ENCODE measurements at places on chromosomes 16 and 17. TPM values are rescaled to one million over a fixed set of nuclear protein-coding genes. Genes with fewer than 3 reads are reported as not detected.

DNA sequence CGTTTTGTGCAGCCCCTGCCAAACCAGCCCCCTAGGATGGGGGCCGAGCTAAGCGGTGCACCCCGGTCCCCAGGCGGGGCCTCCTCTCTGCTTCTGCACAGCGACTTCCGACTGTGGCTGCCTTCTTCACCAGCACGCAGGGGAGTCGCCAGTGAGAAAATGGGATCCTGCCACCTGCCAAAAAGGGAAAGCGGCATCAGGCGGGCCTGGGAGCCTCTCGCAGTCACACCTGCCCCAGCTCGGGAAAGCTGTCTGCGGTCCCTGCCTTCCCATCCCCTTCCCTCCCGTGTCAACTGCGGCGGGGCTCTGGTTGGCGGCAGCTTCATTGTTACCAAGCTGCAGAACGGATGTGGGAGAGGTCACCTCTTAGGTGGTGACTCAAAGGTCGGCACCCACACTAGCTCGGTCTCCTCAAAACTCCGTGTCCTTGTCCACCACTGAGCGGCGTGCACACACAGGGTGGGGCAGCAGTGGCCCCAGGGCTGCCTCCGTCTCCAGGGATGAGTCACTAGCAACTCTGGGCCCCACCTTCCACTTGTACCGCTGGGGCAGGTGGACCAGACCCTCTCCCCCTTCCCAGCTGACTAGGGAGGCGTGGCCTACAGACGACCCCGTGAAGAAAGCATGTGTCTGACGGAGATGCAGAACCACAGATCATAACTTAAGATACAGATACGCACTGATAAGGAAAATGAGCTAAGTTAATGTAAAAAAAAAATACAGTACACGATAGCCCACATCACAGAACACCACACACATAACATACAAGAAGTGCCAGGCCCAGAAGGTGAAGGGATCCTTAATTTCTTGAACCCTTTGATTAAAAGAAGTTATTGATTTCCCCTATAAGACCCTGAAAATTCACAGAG, 1.5 kb upstream of the PCYT2 start:
- H3K4me3 ChIP-seq: no peak overlapping the region
- H3K4me1 ChIP-seq: peaks cover 11% of the 10 kb centered on the region
- no peaks in the 10 kb centered on the region for H3K27me3 ChIP-seq
- H3K36me3 ChIP-seq: peaks cover 10% of the 10 kb centered on the region
- H3K27ac ChIP-seq: no peak overlapping the region
- no peak for DNase-seq

GRCh38 chr17:43021741-43022512, at the start of gene VAT1:
TSS of gene VAT1 (minus strand) at chr17:43022385. CDS start at chr17:43022322, 63 bp downstream.
- peaks cover 17% of the 10 kb centered on the region for H3K4me1 ChIP-seq
- no peaks in the 10 kb centered on the region for H3K27me3 ChIP-seq
- H3K4me3 ChIP-seq: peak within 1 kb of the TSS; percentile 90
- DNase-seq: peak; percentile 85

GRCh38 chr17:83121921-83122820, 42.8 kb downstream of the METRNL start:
- H3K4me3 ChIP-seq: no peak overlapping the region
- H3K27me3 ChIP-seq: no peaks in the 10 kb centered on the region
- no peak overlapping the region for H3K27ac ChIP-seq
- H3K36me3 ChIP-seq: no peaks in the 10 kb centered on the region
- no peak for DNase-seq
- H3K4me1 ChIP-seq: no peaks in the 10 kb centered on the region

- no peaks in the 10 kb centered on the region for H3K27me3 ChIP-seq
- H3K27ac ChIP-seq: no peak overlapping the region
- H3K4me3 ChIP-seq: no peak overlapping the region
- DNase-seq: peak; percentile 48
These were observed 35.9 kb upstream of the ACSM2B start for GRCh38 chr16:20611975-20612481.

GRCh38 chr16:84117494-84117843, 727 bp upstream of the MBTPS1 start:
- H3K27ac ChIP-seq: peak overlapping the region; percentile 94
- H3K4me1 ChIP-seq: peaks cover 13% of the 10 kb centered on the region
- peak overlapping the region; percentile 86 for H3K4me3 ChIP-seq
- H3K36me3 ChIP-seq: peaks cover 1% of the 10 kb centered on the region
- no peaks in the 10 kb centered on the region for H3K27me3 ChIP-seq

GRCh38 chr17:80798595-80799537, 192.8 kb upstream of the CHMP6 start:
- peaks cover 2% of the 10 kb centered on the region for H3K36me3 ChIP-seq
- H3K27ac ChIP-seq: no peak overlapping the region
- no peaks in the 10 kb centered on the region for H3K4me1 ChIP-seq
- no peaks in the 10 kb centered on the region for H3K27me3 ChIP-seq
- no peak for DNase-seq

DNA sequence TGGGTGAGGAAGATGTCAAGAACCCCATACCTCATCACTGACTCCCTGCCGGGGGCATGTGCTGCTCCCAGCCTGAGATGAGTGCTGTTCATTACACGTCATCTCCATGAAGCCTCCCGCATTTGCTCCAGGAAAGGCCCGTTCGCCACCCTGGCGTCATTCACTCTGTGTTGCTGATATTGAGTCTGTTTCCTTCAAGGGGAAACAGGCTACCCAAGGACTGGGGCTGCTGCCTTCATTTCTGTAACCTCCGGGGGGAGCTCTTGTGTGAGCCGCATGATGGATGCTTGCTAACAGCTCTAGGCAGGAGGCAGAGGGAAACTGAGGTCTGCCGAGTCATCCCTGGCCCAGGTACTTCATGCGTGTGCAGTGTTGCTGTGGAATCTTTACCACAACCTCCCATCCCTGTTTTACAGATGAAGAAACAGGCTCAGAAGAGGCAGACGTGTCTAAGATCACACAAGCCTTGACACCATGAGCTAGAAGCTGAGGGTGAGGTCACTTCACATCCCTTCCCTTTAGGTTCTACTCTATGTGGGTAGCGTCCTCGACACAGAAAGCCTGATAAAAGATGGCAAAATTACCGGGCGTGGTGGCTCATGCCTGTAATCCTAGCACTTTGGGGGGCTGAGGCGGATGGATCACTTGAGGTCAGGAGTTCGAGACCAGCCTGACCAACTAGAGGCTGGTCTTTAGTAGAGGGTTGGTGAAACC, 3.5 kb upstream of the ARMC5 start:
- H3K36me3 ChIP-seq: peaks cover 3% of the 10 kb centered on the region
- H3K4me3 ChIP-seq: no peak overlapping the region
- DNase-seq: no peak
- H3K27ac ChIP-seq: no peak overlapping the region
- no peaks in the 10 kb centered on the region for H3K27me3 ChIP-seq
- peaks cover 21% of the 10 kb centered on the region for H3K4me1 ChIP-seq

GRCh38 chr17:78935419-78936323, 10.5 kb upstream of the TIMP2 start:
- H3K27me3 ChIP-seq: no peaks in the 10 kb centered on the region
- peak overlapping the region; percentile 78 for H3K27ac ChIP-seq
- peak; percentile 84 for DNase-seq
- H3K36me3 ChIP-seq: no peaks in the 10 kb centered on the region
- H3K4me3 ChIP-seq: no peak overlapping the region

DNA sequence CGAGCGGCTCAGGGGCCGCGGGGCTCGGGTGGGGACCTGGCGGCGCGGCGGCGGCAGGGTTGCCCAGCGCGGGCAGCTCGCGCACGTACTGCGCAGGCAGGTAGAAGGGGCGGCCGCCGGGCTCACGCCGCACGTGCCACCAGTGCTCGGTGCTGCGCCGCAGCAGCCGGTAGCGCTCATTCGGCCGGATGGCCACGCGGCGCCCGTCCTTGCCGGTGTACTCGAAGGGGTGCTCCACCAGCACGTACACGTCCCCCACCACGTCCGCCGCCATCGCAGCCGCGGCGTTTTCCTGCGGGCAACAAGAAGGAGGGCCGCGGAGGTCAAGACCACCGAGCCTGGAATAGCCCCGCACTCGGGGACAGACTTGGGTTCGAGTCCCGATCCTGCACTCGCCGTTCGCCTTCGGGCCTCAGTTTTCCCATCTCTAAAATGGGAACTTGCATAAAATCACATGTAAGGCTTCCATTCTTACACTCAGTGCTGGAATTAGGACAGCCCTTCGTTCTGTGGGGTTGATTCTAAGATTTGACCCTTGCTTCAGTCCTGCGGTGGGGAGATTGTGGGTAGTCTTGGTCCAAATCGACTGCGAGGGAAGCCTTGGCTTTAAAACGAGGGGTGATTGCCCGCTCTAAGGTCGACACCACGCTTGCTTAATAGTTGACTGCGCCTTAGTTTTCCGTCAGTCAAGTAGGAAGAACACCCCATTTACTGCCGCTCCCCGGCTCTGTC, 2.5 kb downstream of the ARHGAP27 start:
- H3K4me1 ChIP-seq: no peaks in the 10 kb centered on the region
- no peaks in the 10 kb centered on the region for H3K36me3 ChIP-seq
- H3K27me3 ChIP-seq: peaks cover 38% of the 10 kb centered on the region
- DNase-seq: no peak

DNA sequence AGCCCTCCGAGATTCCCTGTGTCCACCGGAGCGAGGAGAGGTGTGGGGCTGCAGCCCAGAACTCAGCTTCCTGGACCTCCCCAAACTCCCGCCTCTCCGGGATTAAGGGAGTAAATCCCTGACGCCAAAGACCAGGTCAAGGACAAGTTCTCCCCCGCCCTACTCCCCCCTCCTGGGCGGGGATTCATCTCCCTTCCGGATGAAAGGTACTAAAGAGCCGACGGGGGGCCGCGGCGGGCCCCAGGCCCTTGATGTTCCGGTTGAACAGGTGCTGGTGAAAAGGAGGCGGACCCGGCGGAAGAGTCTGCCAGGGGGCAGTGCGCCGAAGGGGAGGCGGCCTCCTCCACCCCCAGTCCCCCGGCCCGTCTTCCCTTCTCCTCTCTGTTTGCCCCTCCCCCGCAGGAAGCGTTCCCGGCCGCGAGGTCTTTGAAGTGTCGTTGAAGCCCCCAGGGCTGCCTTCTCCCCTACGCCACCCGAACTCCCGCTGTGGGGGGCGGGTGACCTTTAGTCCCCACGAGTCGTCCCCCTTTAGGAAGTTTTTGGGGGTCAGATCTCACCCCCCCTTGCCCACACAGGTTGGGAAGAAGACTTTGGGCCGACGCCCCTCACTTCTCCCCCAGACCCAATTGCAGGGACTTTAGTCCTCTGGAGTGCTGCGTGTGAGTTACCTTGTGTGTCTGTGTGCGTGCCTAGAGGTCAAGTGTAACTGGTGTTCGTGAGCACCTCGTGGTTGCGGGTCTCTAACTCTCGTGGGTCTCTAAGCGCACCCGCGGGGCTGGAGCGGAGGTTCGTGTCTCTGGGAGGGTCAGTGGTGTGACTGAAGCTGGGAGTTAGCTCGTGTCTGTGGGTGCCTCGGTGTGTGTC, 1.1 kb upstream of the MLLT6 start:
- peak; percentile 89 for DNase-seq
- H3K27ac ChIP-seq: peak overlapping the region; percentile 95
- no peaks in the 10 kb centered on the region for H3K36me3 ChIP-seq
- H3K4me1 ChIP-seq: peaks cover 15% of the 10 kb centered on the region
- peak overlapping the region; percentile 70 for H3K4me3 ChIP-seq

DNA sequence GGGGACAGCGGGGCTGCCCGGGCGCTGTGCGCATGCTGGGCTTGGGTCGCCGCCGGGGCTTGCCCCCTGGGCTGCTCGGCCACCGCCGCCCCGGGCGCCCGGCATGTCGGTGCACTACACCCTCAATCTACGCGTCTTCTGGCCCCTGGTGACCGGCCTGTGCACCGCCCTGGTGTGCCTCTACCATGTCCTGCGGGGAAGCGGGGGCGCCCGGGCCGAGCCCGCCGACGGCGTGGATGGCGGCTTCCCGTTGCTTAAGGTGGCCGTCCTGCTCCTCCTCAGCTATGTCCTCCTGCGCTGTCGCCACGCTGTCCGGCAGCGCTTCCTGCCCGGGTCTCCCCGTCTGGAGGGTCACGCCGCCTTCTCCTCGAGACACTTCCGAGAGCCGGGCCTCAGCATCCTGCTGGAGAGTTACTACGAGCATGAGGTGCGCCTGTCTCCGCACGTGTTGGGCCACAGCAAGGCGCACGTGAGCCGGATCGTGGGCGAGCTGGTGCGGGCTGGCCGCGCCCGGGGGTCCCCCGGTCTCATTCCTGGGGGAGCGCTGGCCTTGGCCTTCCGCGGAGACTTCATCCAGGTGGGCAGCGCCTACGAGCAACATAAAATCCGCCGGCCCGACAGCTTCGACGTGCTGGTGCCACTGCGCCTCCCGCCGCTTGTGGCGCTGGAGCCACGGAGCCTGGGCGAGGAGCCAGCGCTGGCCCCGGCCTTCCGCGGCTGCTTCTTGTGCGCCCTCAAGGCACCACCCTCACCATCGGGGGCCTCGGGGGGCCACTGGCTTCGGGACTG, 789 bp downstream of the ITPRIPL2 start:
- H3K27me3 ChIP-seq: no peaks in the 10 kb centered on the region
- peak overlapping the region; percentile 85 for H3K27ac ChIP-seq
- H3K36me3 ChIP-seq: no peaks in the 10 kb centered on the region

- DNase-seq: no peak
- no peak overlapping the region for H3K4me3 ChIP-seq
- H3K27ac ChIP-seq: no peak overlapping the region
- peaks cover 7% of the 10 kb centered on the region for H3K4me1 ChIP-seq
- no peaks in the 10 kb centered on the region for H3K27me3 ChIP-seq
- peaks cover 10% of the 10 kb centered on the region for H3K36me3 ChIP-seq
These were observed 31.4 kb upstream of the ZNF750 start for GRCh38 chr17:82871056-82871775.

GRCh38 chr16:57810197-57811031, 8.1 kb upstream of the KIFC3 start:
- H3K27ac ChIP-seq: no peak overlapping the region
- H3K4me3 ChIP-seq: no peak overlapping the region
- no peak for DNase-seq
- H3K36me3 ChIP-seq: no peaks in the 10 kb centered on the region
- H3K27me3 ChIP-seq: no peaks in the 10 kb centered on the region

DNA sequence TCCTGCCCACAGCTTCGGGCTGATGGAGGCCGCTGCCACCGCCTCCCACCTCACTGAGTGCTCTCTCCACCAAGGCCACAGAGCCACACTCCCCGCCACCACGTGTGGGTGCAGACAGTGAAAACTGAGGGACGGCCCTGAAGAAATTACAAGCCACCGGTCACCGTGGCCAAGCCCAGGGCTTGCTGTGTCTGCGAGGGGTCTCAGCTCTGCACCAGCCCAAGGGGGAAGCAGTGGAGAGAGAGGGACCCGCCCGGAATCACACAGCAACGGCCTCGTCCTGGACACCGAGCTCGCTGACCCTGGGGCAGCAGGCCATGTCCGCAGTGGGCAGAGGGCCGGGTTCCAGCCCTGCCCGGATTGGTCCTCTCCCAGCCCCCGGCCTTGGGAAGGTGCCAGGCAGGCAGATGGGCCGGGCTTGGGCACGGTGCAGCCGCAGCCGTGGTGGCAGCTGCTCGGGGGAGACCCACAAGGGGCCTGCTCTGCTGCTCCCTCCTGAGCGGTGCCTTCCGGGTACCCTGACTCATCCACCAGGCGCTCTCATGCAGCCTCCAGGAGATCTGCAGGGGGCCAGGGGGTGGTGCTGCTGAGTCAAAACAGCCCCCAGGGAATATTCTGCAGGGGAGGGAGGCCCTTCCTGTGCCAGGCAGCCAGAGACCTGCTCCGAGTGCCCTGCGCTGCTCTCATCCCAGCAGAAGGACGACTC, 52.0 kb downstream of the CBFA2T3 start:
- no peak for DNase-seq
- peak overlapping the region; percentile 26 for H3K27ac ChIP-seq
- no peak overlapping the region for H3K4me3 ChIP-seq
- no peaks in the 10 kb centered on the region for H3K36me3 ChIP-seq
- H3K4me1 ChIP-seq: peaks cover 40% of the 10 kb centered on the region

KRTAP2-2 gene
- total RNA-seq: not detected

TAC4 gene
- total RNA-seq: not detected

RNF43 gene
- 32.9 TPM for total RNA-seq

SNX20 gene
- total RNA-seq: 3.1 TPM

RIPOR1 gene
- 85.1 TPM for total RNA-seq
